ENCODE measurements at places on chromosomes 11 and 22.

DNA sequence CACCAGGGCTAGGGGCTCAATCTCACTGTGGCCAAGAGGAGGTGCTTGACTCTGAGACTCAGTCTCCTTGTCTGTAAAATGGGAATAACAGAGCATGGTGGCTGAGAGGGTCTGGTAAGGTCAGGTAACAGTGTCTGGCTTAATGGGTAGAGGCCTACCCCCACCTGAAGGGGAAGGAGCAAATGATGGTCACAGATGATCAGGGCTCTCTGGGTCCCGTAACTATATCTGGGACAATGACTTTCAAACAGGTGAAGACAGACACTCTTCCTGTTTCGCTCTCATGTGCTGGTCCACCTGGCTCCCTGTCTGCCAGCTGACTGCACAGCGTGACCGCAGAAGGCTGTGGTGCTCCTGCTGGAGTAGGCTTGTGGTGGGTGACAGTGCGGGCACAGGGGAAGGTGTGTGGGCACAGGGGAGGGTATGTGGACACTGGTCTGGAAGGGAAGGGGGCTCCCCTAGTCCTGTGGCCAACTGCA is 4.0 kb downstream of the A4GALT start:
- no peak for DNase-seq

GRCh38 chr11:61418136-61418535 is 11.6 kb downstream of the CPSF7 start:
- DNase-seq = no peak

DNA sequence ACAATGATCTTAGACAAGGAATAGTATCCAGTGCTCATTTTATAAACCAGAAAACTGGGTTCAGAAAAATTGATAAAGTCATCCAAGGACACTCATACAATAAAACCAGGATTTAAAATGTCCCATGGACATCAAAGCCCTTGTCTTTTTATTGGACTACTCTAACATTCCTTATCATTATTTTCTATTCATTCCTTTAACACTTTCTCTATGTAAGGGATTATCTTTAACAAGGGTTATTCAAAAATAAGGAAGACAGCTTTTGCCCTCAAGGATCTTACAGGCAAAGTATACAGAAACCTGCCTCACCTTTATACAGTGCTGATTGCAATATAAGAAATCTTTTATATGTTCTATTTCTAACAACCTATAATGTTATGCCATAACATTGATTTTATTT is 790.8 kb downstream of the DLG2 start:
- DNase-seq = no peak

DNA sequence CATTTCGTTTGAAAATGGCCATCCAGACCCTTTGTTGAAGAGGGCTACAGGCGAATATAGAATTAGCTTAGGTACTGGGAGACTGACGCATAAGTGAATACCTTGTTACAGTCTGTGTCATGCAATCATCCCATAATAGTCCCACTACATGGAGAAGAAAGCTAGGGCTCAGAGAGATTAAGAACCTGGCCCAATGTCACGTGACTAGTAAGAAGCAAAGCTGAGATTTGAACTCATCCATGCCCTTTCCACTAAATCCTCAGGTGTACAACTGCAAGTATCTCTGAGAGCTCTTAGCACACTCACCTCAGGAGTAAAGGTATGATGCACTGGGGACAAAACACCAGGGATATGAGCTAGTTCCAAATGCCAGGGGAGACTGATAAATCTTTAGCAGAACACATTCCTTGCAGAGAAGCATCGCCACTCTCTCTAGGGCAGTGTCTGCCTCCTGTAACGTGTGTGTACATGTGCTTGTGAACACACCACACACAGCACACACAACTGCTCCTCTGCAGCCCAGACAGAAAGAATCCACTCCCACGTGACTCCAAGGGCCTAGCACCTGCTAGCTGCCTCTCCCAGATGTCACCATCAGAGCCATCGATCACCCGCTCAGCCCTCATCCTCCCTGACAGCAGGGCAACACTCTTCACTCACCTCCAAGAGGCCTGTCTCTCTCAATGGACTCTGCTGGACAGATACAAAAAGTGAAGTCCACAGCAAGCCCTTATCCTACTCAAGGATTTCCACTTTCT is 402.8 kb downstream of the NXPE2 start:
- DNase-seq = no peak

- no peak for DNase-seq
Observed at GRCh38 chr11:84969103-84969502, 658.0 kb downstream of the DLG2 start.

GRCh38 chr11:22869325-22869724 is 9.1 kb upstream of the CCDC179 start:
- no peak for DNase-seq
